Activated T-cell treated with anti-CD3 and anti-CD28 coated beads for 24 hours (primary cell): ENCODE measurements at places on chromosomes 12 and 14.
A peak's percentile ranks its signal among the peaks of the same experiment; 100 is the strongest.

GRCh38 chr14:58167891-58168290 lies 15.9 kb upstream of the ARMH4 start:
- DNase-seq: no peak

DNA sequence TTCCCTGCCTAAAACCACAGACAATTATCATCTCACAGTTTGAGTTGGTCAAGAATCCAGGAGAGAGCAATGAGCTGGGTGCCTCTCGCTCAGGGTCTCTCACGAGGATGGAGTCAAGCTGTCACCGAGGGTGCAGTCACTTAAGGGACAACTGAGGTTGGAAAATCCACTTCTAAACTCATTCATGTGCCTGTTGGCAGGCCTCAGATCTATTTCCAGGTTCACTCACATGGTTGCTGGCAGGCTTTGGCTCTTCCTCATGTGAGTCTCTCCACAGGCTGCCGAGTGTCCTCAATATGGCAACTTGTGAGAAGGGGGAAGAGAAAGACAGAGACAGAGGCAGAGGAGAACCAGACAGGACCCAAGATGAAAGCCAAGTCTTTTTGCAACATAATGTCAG lies 10.5 kb upstream of the OR10P1 start:
- no peak for DNase-seq

GRCh38 chr14:52146504-52146903 lies 77.6 kb upstream of the NID2 start:
- no peak for DNase-seq

DNA sequence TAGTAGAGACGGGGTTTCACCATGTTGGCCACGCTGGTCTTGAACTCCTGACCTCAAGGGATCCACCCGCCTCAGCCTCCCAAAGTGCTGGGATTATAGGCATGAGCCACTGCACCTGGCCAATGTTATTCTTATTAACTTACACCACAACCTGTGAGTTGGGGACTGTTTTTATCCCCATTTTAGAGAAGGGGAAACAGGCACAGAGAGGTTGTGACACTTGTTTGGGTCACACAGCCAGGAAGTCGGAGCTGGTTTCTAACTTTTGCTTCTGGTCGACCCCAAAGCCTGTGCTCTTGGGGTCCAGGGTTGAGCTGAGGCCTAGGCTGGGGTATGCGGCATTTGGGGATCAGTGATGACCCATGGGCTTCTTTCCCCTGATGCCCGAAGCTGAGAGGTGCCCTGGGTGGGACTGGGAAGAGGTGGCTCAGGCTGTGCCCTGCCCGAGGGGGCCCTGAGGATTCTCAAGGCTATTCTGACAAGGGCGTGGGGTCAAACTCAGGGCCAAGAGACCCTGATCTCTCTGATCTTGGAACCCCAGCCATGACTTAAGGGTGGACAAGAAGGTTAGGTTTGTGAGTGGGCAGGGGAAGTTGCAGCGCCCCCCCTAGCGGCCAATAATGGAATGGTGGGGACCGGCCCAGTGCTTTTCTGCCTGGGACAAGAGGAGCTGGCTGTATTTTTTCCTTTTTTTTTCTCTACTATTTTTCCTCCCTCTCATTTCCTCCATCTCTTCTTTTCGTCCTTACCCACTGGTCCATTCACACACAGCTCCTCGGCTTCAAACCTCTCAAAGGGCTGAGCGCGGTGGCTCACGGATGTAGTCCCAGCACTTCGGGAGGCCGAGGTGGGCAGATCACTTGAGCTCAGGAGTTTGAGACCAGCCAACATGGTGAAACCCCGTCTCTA lies 3.0 kb downstream of the SDSL start:
- peak; percentile 37 for DNase-seq

DNA sequence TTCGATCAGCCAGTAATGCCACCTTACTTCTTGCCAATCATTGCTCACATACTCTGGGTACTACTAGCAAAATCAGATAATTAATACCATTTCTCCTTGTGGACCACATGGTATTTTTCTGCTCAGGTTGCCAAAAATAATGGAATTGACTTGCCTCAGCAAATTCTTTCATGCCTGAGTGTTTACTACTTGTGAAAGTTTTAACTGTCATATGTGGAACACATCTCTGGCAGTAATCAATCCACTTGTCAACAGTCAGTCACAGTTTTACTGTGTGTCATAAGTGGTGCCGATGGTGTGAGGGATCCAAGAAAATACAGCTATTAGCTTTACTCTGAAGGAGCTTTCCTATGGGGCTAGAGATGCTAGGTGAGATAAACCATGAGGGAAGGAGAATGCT lies 55.3 kb upstream of the ATF1 start:
- no peak for DNase-seq

GRCh38 chr12:40691913-40692764 lies at the start of gene CNTN1:
CNTN1 (plus strand) TSS chr12:40692439.
- DNase-seq: no peak
